ENCODE measurements at places on chromosomes 4 and X.
A peak's percentile ranks its signal among the peaks of the same experiment; 100 is the strongest.

- DNase-seq, result no peak
Observed at GRCh38 chrX:10648614-10649013, 28.2 kb upstream of the MID1 start.

DNA sequence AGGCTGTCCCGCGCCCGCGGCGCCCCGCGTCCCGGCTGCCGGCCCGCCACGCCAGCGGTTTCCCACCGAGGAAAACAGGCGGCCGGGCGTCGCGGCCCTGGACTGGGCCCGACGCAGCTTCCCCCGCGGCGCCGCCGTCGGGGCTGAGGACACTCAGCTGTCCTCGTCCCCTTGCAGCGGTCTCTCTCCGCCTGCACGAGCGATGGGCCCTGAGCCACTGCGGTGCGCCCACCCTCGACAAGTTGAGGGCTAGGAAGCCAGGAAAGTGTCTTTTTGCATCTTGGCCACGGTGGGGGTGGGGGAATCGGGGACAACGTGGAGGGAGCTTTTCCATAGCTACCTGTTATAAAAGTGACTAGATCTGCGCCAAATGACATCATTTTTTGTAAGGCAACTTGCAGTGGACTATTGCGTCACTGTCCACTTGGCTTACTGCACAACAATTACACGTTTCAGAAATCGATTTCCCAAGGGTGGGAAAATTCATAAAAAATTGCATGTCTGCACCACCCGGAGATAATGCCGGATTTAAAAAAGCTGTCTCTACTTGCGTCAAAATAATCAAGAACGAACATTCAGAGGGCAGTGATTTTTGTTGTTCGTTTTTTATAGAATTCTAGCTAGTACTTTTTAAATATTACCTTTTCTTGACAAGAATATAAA lies 1.1 kb downstream of the KLHL15 start:
- no peak for DNase-seq

DNA sequence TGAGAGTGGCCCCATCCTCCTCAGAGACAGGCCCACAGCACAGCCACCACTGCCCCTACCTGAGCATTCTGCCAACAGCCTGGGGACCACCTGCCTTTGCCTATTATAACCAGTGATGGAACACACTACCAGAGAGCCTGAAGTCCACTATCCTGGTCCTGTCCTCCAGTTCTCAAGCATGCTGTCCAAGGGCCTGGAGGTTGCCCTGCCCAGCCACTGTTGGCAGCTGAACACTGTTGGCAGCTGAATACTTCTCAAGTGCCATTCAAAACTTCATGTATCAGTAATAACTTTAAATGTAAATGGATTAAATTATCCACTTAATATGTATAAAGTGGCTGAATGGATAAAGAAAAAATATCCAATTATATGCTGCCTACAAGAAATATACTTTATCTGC lies 194.3 kb upstream of the JADE1 start:
- no peak for DNase-seq

DNA sequence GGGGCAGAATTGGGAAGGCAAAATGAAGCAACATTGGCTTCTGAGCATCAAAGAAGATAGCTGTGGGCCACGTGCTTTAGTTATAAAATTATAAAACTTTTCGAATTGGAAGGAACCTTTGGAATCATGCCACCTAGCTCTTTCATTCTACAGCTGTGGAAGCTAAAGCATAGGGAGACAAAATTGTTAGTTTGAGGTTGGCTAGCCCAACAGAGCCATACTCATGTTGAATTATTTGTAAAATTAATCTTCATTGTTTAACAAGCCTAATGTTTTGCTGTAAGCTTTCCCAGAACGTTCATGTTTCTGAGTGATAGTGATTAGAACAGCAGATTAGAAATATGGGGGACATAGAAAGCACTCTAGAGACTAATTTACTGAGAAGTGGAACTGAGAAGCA lies 35.9 kb downstream of the HHIP start:
- DNase-seq, result no peak

DNA sequence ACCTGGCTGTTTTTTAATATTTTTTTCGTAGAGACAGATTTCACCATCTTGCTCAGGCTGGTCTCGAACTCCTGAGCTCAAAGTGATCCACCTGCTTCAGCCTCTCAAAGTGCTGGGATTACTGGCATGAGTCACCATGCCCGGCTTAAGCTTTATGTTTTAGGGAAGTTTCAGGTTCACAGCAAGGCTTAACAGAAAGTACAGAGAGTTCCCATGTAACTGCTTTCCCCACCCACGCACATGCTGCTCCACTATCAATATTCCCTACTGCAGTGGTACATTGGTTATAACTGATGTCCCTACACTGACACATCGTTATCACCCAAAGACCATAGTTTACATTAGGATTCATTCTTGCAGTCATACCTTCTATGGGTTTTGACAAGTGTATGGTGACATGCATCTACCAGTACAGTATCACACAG lies 62.7 kb downstream of the PRPS1 start:
- no peak for DNase-seq

DNA sequence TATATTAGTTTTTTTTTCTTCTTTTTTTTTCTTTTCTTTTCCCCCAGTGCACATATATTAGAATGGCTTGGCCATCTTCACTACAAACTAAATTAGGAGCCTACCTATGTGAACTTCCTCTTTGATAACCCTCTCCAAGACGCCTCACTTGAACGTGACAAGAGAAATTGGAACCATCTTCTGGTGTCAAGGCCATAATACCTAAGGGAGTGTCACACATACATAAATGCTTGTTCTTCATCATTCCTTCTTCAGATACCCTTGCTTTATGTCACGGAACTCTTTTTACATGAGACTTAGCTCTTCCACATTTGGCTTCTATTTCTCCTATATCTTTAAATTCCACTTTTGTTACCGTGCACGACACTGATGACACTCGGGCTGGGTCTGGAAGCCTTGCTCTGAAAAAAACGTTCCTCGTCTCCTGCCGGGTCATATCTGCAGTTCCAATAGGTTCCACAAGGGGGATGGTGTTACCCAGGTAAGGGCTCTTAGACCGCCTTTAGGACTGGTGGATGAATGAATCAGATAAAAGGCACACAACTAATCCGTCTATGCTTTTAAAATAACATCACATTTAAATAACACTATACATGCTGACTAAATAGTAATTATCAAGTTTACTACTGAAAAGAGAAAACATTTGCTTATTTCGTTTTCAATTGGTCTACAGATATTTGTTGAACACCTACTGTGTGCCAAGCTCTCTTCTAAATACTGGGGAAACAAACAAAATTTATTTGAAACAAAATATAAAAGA lies 19.9 kb downstream of the DGAT2L6 start:
- peak; percentile 33 for DNase-seq

- DNase-seq, result no peak
Observed at GRCh38 chr4:32932156-32932555, 2212.0 kb downstream of the PCDH7 start.

DNA sequence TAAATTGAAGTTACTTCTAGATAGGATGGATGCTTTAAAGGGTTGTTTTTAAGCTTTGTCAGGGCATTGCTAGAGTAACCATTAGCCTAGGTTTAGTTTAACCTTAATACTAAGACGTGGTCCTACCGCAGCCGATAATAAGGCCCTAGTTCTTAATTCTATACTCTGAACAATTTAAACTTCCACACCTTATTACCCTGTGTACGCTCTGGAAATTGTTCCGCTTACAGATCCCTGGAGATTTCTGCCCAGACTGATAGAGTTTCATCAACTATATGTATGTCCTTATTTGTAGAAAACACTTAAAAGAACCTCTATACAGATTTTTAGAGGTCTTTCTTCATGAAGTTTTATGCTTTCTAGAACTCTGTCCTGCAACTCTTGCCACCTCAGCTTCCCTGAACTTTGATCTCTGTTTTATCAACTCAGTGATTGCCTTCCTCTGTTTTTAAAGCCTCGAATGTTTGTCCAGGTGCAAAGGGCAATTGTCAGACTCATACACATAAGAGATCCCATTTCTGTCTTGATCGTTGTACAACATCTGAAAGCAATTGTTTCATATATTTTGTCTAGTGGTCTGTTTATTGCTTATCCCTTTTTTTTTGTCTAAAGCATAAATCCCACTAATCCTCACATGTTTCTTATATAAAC lies 71.1 kb upstream of the VCX start:
- no peak for DNase-seq

- DNase-seq, result no peak
Observed at GRCh38 chr4:139934057-139934707, 219.8 kb downstream of the MAML3 start.

DNA sequence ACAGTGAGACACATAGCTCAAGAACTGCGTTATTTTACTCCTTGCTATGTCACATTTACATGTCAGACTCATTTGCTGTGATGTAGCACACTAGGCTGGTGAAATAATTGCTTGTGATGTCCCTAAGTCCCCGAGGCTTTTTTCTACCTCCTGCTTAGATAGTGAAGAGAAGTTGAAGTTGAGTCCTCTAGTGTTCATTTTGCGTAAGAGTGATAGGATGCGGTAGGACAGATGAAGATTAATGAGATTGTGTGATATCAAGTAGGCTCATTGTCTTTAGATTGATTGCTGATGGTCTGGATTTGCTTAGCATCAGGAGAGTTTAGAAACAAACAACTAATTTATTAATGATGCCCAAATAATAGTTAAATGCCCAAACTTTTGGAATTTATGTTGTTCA lies 173.6 kb upstream of the NUDT6 start:
- no peak for DNase-seq

GRCh38 chr4:120526033-120526432 lies 396.5 kb downstream of the PRDM5 start:
- DNase-seq, result no peak

GRCh38 chrX:635428-636090 lies 5.0 kb downstream of the SHOX start:
- no peak for DNase-seq

DNA sequence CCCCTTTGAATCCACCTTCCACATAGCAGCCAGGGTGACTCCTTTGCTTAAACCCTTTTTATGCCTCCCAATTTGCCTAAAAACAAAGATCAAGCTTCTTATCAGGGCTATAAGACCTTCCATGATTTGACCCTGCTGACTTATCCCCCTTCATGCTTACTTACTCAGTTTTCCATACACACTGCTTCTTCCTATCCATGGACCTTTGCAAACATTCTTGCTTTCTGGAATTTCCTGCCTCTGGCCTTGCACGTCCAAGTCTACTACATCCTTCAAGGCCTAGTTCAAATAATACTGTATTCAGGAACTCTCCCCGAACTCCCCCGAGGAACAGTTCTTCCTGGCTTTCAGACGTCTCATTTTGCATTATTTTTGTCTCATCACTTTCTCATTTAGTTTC lies 31.8 kb downstream of the RAP2C start:
- no peak for DNase-seq

GRCh38 chr4:85790582-85790981 lies 315.6 kb downstream of the ARHGAP24 start:
- DNase-seq, result no peak

DNA sequence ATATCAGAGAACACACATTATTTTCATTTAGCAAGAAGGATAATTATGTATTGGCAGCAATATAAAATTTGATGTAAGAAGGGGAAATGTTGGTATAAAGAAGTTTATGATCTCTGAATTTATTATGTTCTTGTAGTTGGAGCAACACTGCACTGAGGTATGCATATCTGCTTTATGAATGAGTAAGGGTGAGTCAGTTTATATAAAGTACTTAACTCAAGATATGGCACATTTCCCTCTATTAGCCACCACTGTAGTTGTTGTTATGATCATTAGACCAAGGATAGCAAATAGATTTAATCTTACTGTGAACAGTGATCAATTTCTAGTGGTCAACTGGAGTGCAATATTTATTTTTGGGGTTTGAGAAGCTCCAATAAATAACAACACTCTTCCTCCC lies 66.6 kb downstream of the SNX25 start:
- no peak for DNase-seq

DNA sequence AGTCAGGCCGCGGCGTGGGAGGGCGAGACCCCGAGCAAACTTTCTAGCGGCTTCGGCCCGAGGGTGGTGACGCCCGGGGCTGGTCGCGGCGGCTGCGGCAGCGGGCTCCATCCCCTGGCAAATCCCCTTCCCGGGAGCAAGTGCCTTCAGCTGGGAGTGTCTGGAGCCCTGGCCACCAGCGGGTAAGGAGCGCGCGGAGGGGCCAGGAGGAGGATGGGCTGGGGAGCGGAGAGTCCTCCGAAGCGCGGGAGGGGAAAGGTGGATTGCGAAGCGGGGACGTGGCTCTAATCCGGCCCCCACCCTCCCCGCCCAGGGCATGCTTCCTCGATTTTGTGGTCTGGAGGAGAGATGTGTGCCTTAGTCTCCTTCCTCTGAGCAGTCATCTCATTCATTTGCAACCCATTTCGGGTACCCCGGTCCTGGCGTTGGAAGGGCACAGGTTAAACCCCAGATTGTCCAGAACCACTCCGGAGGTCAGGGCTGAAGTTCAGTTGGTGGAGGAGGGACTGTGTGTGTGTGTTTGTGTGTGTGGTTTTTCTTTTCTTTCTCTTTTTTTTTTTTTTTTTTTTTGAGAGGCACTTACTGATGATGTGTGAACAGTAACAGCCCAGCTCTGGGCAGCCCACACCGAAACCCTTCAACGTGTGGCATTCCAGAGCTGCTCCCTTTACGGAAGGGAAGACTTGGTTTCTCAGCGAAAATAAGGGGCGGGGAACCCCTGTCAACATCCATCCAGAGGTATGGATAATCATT lies 516 bp downstream of the SGMS2 start:
- no peak for DNase-seq

- DNase-seq, result no peak
Observed at GRCh38 chr4:78409612-78410202, 141.9 kb upstream of the ANXA3 start.

DNA sequence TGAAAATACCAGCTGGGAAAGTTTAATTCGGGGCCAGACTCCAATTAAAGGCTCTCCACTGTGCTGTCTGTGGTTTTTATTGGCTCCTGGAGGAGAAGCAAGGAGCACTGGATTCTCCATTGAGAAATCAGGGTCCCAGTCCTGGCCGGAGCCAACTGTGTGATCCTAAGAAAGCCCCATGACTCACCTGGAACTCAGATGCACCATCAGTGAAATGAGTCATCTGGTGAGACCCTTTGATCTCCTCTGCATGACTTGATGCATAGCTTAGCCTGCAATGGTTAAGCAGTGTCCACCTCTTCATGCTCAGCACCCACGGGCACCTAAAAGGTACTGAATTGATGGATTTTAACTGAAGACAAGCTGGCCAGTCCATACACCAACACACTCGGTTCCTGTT lies 119.2 kb upstream of the VCX3B start:
- DNase-seq, result no peak

DNA sequence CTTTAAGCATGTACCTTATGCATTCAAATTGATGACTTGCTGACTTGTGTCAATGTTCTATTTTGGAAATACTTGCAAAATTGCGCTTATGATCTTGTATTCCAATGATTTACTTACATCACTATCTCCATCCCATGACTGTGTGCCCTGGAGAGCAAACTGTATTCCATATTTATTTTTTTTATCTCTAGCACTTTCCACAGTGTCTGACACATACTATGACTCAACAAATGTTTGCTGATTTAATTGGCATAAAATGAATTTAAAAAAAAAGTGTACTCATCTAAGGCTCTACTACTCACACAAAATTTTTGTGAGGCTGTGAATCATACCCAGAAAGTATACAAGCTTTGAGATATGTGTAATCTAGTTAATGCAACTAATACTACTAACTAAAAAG lies 1066.8 kb upstream of the ADGRL3 start:
- DNase-seq, result no peak

GRCh38 chr4:113040793-113041192 lies 8.7 kb upstream of the ANK2 start:
- DNase-seq, result no peak

GRCh38 chr4:151922811-151923210 lies 162.0 kb upstream of the GATB start:
- no peak for DNase-seq

GRCh38 chr4:152951348-152951747 lies 15.2 kb downstream of the FHDC1 start:
- no peak for DNase-seq

All from T-helper 2 cell treated with Interferon-gamma antibody and Interleukin-4, amounts not matched to agents 5 μg/mL and 100 μg/mL, for 36 hours (primary cell).